ENCODE measurements at places on chromosomes 3 and 15.

GRCh38 chr3:12536423-12536822, 8.9 kb downstream of the MKRN2OS start:
- peak; percentile 44 for DNase-seq

DNA sequence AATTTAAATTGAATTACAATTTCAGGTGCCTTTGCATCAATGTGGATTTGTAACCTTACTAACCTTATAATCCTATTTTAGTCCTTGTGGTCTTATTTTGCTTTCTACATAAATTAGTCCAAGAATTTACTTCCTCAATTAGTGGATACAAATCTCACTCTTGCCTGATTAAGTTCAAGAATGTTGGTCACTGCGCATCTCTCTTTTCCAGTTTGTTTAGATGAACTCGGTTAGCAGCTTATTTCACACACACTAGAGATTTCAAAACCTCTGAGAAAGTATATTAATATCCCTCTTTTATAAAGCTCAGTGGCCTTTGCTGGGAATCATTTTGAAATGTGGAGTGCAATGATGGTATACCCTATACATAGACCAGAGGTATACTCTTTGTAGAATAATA, 243.4 kb downstream of the DTWD1 start:
- DNase-seq: no peak

DNA sequence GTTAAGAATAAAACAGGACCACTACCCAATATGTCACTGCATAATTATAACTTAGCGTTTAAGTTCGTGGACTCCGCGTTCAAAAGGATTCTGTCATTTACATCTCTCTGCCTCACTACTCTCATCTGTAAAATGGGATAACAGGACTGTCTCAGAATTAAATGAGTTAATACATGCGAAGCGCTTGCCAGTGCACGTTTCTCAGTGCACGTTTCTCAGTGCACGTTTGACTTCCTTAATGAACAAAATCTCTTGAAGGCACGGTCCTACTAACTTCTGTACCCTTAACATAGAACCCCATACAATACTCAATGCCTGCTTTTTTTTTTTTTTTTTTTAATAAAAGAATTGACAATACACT, 499 bp downstream of the RABL3 start:
- no peak for DNase-seq

DNA sequence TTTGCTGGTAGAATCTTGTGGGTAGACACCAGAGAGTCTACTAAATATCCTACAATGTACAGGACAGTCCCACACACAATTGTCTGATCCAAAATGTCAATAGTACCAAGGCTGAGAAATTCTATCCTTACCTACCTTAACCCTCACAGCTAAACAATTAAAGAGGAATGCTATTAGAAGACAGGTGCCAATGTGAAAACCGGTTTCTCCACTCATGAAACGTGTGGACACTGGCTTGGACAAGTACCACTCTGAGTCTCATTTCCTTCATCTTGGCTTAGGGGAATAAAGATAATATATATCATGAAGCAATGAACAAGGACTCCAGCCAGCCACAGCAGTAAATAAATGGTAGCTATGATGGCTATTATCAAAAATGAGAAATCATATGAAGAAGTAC, 90.2 kb downstream of the RFTN1 start:
- DNase-seq: no peak

- peak; percentile 67 for DNase-seq
Measured at GRCh38 chr3:187963677-187964385, 190.1 kb upstream of the LPP start.
